ENCODE measurements at places on chromosomes 4 and X.

DNA sequence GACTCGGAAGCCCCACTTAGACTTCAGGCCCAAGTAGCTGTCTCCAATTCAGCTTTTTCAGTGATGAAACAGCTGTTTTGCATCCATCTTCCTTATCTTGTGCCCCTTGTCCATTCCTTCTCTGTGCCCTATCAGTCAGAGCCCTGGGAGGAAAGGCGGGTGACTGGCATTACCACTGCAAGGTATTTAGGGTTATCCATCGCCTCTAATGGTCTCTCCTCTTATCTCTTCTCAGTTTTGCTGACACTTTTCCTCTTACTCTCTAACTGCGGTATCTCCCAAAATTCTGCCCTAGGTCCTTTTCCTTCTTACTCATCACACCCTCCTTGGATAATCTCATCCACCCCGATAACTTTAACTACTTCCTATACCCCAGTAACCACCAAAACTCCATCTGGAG, 13.7 kb downstream of the GAB3 start:
- DNase-seq = no peak

GRCh38 chrX:51461053-51462044, 35.0 kb downstream of the NUDT11 start:
- no peak for DNase-seq

- DNase-seq = no peak
Observed at GRCh38 chr4:10003666-10004065, 17.6 kb downstream of the SLC2A9 start.

GRCh38 chr4:136355970-136356369, 1176.3 kb downstream of the PCDH18 start:
- DNase-seq = no peak

DNA sequence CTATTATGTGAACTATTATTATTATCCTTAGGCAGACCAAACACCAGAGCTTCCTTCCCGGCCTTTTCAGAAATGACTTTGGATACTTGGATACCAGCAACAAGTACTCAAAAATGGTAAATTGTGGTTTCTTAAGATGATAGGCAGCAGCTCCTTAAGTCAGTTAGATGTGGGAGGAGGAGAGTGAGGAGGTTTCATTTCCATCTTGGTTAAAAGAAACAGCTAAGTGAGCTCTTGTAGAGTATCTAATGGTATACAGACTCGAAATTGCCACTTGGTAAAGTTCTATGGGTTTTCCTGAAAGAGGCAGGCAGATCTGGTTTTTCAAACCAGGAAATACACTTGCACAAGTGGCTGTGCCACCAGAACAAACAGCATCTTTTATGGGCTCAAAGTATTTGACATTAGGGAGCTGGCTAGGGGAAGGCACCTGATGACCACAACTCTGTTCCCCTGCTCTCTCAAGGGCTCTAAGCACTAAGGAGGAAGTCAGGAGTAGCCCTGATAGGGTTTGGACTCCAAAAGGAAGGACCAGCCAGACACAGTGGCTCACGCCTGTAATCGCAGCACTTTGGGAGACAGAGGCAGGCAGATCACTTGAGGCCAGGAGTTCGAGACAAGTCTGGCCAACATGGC, 130.9 kb downstream of the TMEM164 start:
- no peak for DNase-seq

DNA sequence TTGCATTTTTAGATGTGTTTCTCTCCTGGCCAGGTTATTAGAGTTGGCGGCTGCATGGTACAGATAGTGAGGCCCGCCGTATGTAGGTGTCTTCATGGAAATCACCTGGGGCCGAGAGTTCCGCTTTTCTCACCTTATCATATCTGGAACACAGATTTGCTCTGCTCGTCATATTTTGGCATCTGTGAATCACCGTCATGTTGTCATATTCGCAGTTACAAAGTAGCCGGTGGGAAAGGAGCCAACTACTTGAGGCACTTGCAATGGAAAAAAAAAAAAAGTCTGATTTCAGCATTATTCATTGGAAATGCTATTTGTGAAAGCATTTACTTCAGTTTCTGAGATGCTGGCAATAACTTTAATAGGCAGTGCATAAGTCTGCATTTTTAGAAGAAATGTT, 1715.2 kb upstream of the TENM3 start:
- DNase-seq = no peak

DNA sequence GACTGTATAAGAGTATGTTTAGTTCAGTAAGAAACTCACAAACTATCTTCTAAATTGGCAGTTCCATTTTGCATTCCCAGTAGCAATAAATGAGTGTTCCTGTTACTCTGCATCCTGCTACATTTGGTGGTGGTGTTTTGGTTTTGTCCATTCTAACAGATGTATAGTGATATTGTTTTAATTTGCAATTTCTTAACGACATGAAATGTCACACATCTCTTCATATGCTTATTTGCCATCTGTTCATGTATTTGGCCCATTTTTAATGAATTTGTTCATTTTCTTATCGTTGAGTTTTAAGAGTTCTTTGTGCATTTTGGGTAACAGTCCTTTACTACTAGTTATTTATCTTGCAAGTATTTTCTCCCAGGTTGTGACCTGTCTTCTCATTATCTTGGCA, 232.2 kb downstream of the TMA16 start:
- DNase-seq = no peak

GRCh38 chr4:40453912-40454311, 118.8 kb downstream of the CHRNA9 start:
- DNase-seq = no peak

GRCh38 chr4:53816561-53816960, 225.3 kb upstream of the LNX1 start:
- no peak for DNase-seq

DNA sequence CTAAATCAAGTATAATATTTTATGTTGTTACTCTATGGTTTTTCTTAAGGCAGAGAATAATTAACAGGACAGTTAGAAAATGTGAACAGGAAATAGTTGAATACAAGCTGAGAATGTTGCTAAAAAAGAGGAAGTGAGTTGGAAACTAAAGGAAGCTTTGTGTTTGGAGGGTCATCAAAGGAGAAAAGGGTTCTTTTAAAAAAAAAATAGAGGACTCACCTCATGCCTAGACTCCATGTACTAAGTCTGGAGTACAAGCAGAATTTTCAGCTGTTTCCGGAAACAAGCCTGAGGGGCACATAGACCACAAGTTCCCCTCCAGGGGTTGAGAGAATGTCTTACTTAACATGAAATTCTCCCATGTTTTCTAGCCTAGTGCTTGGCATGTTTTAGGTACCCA, 20.1 kb upstream of the MAP7D3 start:
- no peak for DNase-seq

DNA sequence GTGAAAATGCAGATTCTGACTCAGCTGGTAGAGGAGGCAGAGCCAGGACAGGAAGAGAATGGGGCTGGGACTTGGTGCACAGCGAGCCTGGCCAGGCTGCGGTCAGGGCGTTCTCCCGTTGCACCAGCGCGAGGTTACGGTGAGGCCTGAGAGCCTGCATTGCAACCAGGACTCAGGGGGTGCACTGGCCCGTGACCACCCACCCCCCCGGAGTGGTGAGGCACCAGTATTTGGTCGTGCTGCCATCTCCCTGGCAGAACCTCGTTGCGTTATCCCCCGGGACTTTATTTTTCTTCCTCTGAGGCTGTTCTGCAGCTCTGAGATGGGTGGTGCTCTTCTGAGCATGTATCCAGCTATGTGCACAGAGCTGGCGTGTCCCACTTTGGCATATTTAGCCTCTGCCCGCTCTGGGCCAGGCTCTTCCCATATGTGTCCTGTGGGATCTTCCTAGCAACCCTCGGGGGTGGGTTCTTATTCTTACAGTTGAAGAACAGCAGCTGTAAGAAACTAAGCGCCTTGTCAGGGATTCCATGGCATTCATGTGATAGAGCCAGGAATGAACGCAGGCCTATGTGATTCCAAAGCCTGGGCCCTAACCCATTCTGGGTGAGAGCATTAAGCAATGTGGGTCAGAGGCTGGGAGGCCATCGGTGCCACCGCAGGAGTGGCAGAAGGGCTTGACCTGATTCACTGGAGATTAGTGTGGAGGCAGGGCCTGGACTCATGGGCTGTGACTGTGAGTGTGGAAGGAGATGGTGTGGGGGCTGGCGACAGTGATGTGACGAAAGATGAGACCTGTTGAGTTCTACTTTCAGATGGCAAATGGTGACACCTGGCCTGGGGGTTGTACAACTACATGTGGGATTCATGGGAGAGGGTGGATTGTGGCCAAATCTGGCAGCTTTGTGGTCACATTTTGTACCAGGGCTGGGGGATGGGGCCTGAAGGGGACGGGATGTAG, 3.1 kb downstream of the TADA2B start:
- DNase-seq = no peak

DNA sequence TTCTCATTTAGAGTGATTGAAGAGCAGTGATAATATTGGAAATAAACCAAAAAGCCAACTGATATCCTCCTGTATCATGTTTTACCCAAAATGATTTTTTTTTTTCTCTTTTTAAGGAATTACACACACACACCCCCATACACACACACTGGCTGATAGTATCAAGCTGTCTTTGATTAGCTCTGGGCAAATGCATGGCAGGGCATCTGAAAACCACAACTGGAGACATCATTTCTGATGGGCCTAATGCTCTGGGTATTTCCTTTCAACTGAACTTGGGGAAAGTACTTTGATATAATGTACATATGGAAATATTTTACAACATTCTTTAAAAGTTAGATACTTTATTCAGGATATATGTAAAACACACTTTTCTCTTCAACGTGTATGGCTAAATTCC, 14.2 kb upstream of the OSTC start:
- no peak for DNase-seq

GRCh38 chr4:159009521-159009920, 93.4 kb upstream of the RAPGEF2 start:
- no peak for DNase-seq

DNA sequence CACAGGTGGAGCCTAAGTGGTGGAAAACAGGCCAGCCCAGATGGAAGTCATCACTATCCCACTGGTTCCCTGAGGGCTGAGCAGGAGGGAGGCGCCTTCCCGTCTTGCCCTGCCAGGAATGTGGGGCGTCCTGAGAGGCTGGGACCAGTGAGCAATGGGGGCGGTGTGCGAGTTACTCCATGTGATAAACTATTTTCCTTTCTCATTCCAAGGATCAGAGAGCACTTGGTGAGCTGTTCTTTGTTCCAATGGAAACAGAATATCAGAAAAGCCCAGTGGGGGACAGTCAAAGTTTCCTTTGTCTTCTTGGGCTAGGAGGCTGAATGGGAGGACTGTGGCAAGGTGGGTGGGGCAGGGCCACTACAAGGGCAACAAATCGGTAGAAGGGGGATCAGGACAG, 86.2 kb downstream of the NHSL2 start:
- peak; percentile 71 for DNase-seq

GRCh38 chr4:36399762-36400353, 118.4 kb downstream of the DTHD1 start:
- no peak for DNase-seq

DNA sequence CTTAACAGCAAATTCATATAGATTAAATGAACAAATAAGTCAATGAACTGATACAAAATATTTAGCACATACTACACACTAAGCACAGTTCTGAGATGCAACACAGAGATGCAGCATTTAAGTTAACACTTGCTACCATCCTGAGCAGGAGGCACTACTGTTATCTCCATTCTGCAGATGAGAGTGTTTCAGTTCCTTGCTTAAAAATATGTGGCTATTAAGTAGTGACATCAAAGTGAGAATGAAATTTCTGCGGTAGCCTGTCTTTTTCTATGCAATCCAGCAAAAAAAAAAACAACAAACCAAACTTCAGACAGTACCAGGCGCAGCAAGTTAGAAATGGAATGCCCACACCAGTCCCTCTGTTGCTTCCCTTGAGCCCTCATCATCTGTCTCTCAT, 90.8 kb downstream of the SHISA3 start:
- no peak for DNase-seq

DNA sequence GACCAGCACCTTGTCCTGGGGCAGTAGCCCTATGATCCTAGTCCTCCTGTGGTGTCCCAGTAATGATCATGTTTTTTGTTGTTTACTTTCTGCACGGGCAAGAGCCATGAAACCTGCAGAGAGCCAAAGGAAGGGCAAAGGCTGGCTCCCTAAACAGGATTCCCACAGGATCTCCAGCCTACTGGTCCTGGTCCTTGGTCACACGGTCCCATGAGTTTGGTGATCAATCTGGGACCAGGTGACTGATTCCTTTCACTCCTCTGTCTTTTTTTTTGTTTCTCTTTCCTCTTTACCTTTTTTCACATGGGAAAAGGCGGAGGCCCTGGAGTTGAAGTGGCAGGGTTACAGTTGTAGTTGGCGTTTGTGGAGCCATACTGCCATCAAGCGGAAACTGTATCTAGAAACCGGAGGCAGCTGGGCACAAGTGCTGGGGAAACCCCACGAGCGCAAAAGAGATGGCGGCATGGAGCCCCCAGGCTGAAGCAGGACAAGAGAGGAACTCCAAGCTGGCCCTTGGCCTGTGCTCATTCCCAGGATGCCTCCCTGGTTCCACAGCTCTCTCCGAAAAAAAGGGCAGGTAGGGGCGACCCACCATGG, 34.6 kb downstream of the NBDY start:
- peak; percentile 92 for DNase-seq
